ENCODE measurements at places on chromosomes 4 and X.

DNA sequence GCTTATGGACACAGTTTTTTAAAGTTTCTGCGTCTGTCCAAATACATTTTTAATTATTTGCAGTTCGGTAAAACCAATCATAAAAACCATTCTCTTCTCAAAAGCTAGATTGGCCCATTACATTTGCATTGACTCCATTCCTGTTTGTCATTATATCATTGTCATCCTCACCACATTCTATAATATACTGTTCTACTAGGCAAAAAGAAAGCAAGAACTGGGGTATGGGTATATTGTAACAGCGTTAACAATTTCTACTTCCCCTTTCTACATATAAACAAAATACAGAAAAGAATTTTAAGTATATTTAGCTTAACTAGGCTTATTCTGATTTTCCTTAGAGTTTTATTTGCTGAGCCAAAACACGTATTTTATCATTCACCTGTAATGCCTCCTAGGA is 91.8 kb downstream of the RAP1GDS1 start:
- DNase-seq, result no peak

- no peak for DNase-seq
Measured at GRCh38 chr4:3316146-3316545, 23.3 kb downstream of the RGS12 start.

DNA sequence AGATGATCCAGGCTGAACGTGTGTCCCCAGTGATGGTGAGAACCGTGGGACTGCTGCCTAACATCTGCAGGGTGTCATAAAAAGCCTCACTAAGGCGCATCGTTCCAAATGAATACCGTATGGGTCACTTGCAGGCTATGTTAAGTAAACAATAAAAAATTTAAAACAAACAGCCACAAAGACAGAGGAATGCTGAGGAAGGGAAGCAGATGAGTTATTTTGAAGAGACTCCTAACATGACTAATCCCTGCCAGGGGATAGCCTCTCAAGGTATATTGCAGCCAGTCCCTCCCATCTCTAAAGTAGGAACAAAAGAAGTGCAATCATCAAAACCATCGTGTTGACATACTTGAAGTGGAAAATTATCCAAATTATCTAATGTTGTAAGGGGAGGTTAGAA is 83.8 kb downstream of the UNC5C start:
- DNase-seq, result peak; percentile 6

GRCh38 chr4:120304801-120305200 is 238.2 kb upstream of the MAD2L1 start:
- no peak for DNase-seq

DNA sequence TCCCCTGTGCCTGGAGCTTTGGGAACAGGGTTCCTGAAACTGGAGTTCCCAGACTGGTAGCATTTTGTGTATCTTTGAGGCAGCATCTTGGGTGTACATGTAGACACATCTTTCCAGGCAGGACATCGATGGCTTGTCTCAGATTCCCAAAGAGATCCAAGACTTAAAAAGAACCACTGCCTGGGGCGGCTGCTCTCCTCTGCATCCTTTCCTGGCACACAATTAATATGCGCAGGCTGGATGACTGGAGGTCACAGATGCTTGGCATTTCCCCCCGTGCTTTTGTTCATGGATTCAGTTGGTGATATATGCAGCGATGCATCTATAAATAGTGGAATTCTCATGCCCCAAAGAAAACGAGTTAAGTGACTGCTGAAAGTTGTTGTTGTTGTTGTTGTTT is 80.5 kb downstream of the CLDN34 start:
- no peak for DNase-seq

DNA sequence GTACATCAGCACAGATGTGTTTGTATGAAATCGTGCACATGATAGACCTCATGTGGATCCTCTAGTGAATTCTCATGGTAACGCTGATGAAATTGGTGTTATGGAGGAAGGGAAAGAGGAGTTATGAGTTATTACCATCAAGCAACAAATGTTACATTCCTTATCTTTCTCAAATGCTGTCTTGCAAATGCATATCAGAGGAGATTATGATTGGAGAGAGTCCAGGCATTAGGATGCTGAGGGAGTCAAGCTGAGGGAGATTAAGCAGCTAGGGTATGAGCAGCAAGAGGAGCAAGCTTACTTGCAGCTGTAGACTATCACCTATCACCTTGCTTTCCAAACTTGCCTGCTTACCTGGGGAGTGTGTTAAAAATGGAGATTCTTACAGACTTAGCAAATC is 36.8 kb upstream of the SFRP2 start:
- no peak for DNase-seq

DNA sequence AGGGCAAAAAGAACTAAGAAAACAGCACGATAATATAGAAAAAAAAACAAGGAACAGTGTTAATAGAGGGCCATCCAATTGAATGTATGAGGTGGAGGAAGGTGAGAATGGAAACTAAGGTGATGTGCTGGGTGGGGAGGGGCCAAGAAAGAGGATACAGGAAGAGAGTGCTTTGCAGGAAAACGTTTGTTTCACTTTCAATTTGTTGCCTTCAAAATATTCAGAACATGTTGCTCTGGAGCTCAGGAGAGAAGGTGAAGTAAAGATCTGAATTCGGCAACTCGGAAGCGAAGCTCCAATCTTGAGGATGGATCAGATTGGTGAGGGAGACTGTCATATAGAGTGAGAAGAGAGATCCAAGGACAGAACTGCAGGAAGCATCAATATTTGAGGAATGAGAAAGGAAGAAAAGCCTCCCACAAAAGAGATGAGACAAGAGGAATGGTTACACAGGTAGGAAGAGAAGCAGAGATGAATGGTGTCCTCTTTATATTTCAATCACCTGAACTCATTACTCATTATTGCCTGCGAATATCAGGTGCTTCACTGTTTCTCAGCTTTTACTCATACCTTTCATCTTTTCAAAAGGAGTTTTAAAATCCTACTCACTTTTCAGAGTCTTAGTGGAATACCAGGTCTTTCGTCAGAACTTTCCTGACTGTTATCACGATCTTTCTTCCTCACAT is 14.7 kb upstream of the SEC24D start:
- DNase-seq, result peak; percentile 45

GRCh38 chrX:97402903-97403302 is 519.2 kb downstream of the RPA4 start:
- DNase-seq, result no peak

DNA sequence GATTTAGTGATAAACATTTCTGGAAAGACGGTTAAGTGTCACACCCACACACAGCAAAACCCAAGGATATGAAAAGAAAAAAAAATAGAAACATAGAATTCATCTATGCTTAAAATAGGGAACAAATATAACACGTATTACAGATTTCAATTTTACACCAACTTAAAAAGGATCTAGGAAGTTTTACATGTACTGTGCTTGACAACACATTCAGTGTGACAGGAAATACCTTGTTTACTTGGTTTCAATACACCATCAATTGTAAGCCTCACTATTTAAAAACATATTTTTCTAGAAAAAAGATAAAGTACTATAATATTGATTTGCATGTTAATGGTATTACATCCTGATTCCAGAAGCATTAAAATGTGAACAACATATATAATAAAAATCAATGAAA is 77.0 kb upstream of the SPRY1 start:
- DNase-seq, result no peak

DNA sequence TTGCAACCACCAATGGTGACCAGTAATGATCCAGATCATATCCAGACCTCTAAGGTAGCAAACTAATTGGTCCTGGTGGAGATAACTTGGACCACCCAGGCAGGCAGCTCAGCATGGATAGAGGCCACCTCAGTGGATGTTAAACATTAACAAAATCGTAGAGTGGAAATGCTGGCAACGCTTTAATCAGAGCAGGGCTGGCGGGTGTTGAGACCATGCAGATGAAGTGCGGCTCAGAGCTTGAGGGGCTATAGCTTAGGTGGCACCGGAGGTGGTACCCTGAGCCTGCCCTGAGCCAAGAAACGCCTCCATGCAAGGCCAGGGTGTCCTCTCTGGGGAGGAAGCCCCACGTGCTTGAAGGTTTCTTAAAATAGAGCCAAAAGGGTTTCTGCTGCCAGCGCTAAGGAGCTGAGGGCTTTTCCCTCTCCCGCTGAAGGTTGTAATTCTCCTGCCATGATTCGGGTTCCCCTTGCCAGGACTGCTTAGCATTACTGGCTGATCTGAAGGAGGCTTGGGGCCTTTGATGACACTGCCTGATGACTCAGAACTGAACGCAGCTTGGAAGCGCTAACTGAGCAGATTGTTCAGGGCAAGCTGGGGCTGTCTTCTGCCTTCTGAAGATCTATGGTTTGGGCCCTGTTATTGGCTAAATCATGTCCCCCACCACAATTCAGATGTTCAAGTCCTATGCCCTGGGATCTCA is 177.8 kb upstream of the ATP6AP2 start:
- no peak for DNase-seq

DNA sequence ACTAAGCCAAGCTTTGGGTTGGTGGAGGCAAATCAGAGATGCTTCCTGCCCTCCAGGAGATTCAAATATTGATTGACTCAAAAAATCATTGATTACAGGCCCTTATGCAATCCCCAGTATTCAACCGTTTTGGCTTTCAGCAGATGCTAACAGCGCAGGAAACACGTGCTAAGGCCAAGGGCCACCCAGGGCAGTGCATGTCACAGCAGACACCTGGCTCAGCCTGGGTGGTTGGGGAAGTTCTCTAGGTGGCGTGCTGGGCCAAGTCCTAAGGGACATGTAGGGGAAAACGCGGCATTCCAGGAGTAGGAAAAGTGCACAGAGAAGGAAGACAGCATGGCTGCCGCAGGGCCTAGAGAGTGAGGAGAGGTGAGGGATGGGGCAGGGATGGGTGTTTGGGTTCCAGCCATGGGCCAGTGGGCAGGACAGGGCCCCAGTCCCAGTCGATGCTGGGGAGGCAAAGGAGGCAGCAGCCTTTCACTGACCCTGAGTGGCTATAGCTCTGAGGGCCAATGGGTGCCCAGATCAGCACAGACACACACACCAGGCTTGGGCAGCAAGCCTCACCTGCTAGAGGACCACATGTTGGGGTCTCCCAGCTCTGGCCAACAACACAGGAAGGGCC is 239.1 kb downstream of the EVC2 start:
- DNase-seq, result no peak

DNA sequence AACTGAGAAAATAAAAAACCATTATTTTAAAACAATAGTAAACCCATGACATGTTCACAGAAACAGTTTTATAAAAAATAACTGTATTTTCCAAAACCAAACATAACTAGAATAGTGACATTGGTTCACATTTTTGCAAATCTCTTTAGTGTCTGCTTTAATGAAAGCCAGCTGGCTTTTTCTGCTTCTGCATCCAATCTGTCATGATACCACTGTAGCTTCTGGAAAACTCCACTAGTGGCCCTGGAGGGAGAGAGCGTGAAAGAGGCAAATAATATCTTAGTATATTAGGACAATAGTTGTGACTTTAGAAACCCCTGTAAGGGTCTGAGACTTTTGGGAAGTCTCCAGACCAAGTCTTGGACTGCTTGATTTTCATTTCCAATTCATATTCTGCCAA is 31.1 kb downstream of the FGFBP1 start:
- DNase-seq, result no peak

DNA sequence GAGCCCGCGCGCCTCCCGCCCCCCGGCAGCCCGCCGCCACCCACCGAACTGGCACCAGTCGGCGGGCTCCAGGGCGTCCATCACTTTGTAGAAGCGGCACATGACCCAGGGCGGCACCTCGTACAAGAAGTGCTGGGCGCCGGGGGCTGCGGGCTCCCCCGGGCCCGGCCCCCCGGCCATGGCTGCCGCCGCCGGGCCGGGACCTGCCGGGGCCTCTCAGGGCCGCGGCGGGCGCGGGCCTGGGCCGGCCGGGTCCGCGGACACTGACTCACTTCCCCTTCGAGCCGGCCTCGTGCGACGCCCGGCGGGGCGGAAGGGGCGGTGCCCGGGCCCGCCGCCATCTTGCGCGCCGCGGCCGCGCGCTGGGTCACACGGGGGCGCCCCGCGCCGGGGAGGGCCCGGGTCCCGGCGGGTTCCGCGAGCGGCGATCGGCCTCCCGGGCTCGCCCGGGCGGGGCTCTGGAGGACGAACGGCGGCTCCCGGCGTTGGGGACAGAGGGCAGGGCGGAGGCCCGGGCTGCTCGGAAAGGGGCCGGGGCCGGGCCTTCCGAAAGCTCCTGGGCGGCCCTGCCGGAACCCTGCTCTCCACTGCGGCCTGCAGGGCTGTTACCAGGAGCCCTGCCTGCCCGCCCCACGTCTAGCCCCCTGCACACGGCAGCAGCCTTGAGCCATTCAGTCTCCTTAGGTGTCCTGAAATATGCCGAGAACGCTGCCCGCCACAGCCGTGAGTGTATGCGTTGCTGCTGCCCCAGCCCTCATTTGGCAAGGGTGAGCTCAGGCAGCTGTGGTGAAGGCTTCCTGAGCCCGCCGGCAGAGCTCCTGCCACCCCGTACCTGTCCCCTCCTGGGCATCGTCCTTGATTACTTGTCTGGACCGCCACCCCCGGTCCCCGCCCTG is at the start of gene IRAK1:
Gene IRAK1 (minus strand): TSS at position 270 of the 896 bp plus-strand sequence. CDS start 90 bp downstream, at position 180.
- DNase-seq, result no peak

DNA sequence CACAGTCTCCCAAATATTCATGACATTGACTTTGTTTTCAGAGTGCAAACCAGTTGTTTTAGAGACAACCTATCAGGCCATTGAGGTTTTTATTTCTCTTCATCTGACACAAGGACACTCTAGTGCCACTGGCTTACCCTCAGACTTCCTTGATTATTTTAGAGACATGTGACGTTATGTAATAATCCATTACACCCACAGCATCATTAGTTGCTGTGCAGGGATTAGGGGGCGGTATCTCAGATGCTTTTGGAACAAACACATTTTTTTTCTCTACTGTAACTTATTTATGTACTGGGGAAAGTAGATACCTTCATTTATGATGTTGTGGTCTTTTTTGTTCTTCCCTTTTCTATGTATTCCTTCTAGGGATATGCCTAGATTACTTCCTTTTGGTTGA is 2293.1 kb downstream of the PCDH7 start:
- DNase-seq, result no peak

DNA sequence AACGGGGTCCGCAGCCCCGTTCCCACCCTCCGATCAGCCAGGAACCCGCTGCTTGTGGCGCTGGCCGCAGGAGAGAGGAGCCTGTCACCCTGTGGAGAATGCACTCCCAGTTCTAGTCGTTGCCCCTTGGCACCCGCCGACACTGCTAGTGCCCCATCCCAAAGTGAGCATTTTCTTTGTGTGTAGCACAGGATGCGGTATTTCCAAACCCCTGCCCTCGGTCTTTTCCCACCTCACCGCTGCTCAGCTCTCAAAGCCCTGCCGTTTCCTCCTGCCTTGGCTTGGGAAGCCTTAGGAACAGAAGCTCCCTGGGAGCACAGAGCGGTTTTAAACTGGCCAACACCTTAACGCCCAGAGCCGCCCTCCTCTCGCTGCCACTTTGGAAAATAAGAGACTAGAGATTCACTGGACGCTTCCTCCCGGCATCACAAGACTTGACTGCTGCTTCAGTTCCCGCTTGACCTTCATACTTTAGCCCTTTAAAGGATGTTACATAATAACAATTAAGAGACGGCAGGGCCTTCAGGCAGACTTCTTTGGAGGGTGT is 772 bp downstream of the CYP4V2 start:
- DNase-seq, result no peak

- DNase-seq, result no peak
Measured at GRCh38 chr4:105956569-105956968, 61.3 kb downstream of the NPNT start.

DNA sequence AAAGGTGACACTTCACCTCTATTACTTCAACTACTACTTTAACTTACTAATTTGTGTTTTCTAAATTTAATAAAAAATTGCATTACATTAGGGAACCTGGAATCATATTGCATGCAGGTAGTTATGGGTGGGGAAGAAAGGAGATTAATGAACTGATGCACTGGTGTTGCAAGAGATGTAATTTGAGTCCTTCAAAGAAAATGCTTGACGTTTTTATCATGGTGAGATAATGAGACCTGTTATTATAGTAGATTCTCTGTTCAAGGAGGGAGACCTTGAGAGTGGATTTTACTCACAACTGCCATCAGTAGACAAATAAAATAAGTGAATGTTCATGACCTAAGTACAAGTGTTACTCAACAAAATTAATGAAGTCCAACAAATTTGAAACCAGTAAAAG is 26.4 kb upstream of the MED14 start:
- no peak for DNase-seq

All from foreskin keratinocyte (primary cell).